ENCODE measurements at places on chromosomes 1 and 21.

- no peak for DNase-seq
These were observed 130.8 kb downstream of the BEND5 start for GRCh38 chr1:48645883-48646282.

GRCh38 chr1:177517546-177517945 lies 346.8 kb downstream of the BRINP2 start:
- no peak for DNase-seq

- DNase-seq: no peak
These were observed 2.2 kb upstream of the ZBTB21 start for GRCh38 chr21:42012344-42012743.

GRCh38 chr1:226871636-226872327 lies 1.4 kb downstream of the PSEN2 start:
- no peak for DNase-seq

GRCh38 chr1:171138980-171139379 lies 46.1 kb upstream of the FMO2 start:
- no peak for DNase-seq

GRCh38 chr1:61520401-61520800 lies 204.5 kb downstream of the TM2D1 start:
- no peak for DNase-seq

- peak; percentile 68 for DNase-seq
These were observed 673 bp downstream of the PIK3C2B start for GRCh38 chr1:204493984-204494280.

GRCh38 chr1:24859063-24860010 lies 70.7 kb downstream of the RUNX3 start:
- DNase-seq: no peak

DNA sequence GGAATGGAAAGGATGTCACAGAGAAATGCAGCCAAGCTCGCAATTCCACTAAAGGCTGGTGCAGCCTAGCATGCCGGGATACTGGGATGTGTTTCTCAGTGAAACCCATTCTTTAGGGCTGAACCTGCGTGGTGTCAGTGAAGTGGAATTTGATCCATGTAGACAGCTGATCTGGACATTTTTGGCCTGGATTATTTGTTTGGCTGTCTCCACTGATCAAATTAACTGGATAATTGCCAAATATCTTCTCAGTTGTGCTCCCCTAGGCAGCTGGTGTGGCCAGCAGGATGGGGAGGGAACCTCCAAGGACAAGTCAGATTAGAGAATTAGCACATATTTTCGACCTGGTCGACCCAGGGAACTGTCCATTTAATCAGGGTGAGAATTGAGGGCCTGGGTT lies 318.4 kb downstream of the RPS6KC1 start:
- DNase-seq: no peak

- DNase-seq: no peak
These were observed 14.0 kb downstream of the AHDC1 start for GRCh38 chr1:27589841-27590426.

DNA sequence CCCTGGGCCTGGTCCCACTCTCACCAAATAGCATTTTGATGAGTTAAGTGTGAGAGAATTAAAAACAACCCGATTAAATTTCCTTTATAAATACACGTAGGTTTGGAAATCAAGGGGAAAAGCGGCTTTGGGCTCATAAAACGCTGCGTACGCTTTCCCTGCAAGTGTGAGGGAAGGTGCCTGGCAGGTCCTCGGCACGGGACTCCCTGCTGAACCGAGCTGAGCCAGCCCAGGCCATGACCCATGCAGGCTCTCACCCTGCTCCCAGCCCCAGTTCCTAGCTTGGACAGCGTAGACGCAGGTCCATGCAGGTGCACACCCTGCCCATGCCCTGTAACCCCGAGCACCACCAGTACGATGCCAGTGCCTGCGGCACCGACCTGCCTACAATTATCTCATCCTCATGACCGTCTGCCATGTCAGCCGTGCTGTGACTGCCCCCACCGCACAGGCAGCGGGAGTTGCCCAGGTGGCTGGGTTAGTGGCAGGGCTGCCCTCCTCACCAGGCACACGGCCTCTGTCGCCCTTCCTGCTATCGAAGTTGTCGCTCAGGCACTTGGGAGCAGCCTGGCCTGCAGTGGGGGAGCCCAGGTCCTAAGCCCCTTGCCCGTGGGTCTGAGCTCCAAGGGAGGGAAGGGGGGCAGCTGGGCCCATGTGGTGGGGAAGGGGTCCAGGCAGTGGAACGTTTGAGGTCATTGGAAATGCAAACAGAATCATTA lies 41.0 kb upstream of the ACTRT2 start:
- DNase-seq: no peak

GRCh38 chr21:26098772-26099397 lies 71.7 kb downstream of the APP start:
- DNase-seq: no peak

GRCh38 chr1:19635646-19636045 lies 8.5 kb upstream of the NBL1 start:
- DNase-seq: no peak

- peak; percentile 3 for DNase-seq
These were observed 108.2 kb downstream of the TIAM1 start for GRCh38 chr21:31235671-31236450.

GRCh38 chr1:197769287-197769686 lies 6.0 kb downstream of the DENND1B start:
- no peak for DNase-seq

- peak; percentile 1 for DNase-seq
These were observed 7.3 kb downstream of the OR2C3 start for GRCh38 chr1:247528812-247529474.

DNA sequence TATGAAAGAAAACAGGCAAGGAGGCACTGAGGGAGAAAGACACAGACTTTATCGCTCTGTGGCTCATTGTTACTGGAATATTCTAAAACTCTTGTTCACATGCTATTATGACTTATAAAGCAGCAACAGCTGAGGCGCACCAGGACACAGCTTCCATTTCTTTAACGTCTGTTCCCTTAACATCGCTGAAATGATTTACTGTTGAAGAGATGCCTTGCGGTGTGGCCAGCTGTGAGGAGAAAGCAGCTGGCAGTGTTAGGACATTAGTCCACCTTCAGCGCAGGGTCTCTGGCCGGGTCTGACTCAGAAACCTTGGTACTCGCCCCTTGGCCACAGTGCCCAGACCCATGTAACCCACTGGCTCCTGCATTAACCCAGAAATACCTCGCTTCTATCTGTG lies 3.1 kb upstream of the PER3 start:
- DNase-seq: no peak

DNA sequence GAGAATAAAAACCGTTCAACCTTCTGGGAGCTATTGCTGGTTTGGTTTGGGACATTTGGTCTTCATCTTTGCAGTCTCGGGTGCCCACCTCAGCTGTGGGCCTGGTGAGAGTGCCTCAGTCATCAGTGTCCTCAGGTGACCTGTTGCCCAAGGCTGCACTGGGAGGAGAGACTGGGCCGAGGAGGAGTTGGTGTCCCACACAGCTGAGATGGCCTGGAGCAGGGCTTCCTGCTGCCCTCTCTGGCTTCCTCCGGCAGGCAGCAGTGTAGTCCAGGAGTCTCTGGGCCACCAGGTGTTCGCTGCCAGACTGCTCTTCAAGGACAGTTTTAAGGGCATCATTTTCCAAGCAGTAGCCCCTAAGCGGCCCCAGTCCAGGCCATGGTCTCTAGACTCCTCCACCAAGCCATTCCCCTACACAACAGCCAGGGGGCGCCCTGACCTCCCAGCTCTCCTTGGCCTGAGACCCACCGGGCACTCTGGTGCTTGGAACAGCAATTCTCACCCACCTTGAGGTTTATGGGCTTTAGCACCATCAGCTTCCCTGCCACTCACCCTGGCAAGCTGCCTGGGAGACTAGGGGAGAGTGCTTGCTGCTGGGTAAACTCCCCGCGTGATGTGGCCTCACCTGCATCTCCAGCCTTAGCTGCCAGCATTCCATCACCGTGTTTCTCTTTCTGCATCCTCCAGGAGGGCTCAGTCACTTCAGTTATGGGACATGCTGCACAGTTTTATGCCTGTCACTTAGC lies 9.1 kb upstream of the SYTL1 start:
- DNase-seq: peak; percentile 50

GRCh38 chr1:151478923-151479322 lies 19.6 kb upstream of the POGZ start:
- no peak for DNase-seq

- DNase-seq: no peak
These were observed 58.6 kb downstream of the MDM4 start for GRCh38 chr1:204574865-204575163.

GRCh38 chr1:5998051-5998905 lies 6.1 kb upstream of the NPHP4 start:
- DNase-seq: no peak

- no peak for DNase-seq
These were observed 146.6 kb downstream of the KCNJ6 start for GRCh38 chr21:37769656-37770055.

DNA sequence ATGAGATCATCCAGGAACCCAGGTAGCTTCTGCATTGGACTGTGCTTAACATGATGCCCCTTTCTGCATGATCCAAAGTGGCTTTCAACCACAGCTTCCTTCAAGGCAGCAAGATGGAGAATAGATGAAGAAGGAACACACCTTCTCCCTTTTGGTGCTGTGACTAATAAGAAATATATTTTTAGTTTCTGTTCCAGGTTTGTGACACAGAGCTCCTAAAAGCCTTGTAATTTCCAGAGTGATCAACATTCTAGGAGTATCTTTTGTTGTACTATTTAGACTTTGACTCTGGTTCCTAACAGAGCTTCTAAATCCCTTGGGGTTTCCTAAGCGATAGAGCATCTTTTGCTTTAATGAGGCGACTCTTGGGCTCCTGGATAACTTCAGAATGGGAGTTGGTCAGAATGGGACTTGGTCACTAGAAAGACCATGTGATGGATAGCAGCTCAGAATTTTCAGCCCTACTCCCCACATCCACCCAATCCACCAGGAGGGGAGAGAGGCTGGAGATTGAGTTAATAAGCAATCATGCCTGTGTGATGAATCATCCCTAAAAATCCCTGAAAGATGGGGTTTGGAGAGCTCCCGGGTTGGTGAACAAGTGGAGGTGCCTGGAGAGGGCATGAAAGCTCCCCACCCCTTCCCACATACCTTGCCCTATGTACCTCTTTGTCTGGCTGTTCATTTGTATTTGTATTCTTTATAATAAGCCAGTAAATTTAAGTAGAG lies 134.8 kb downstream of the FGGY start:
- DNase-seq: no peak

DNA sequence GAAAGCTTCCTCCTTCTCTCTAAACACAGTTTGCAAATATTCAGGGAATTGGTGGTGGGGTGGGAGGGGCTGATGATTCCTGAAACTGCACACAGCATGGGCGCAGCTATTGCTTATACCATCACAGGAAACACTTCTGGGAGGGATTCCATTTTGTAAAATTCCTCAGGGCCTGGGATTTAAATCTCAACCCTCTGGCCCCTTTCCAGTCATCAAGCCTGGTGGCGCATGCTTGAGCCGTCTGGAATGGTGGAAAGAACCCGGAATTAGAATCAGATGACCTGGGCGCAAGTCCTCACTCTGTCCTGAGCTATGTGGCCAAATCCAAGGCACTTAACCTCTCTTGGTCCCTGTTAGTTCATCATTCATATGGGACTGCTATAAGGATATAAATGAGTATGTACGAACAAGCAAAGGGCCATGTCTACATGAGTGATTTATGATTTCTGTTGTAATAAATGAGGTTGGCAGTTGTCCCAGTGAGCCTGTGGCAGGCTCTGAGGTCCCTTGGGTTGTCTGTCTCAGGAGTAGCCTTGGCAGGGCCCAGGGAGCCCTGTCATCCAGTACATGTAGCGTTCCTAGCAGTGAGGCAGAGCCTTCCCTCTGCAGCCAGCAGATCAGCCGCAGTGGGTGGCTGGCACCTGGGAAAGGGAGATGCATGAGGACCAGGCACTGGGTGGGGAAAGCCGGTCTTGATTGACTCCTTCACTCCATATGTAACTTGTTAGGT lies 72.0 kb downstream of the MAN1C1 start:
- DNase-seq: no peak

DNA sequence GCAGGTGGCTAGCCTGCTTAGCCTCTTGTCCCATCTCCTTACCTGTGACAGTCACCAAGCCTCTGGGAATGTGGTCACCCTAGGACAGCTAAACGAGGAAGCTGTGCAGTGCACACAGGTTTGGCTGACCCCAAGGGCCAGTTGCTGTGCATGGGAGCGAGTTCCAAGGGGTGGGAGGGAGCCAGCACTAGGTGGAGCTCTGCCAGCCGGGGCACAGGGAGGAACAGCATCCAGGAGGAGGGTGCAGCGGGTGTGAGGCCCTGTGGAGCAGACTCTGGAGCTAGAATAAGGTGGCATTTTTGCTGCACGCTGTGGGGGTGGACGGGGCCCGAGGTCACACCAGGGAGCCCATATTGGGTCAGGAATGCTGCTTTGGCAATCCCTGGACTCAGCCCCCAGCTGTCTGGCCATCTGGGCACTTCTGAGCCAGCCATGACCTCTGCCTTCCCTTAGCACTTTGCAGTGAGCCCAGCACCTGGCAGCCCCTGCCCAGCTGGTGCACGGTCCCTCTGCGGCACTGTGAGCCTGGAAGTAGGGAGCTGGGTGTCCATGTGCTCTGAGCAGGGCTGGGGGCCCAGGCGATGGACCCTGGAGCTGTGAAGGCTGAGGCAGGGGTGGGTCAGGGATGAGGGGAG lies 8.7 kb downstream of the PDXK start:
- no peak for DNase-seq

- DNase-seq: no peak
These were observed 4.0 kb downstream of the RNF11 start for GRCh38 chr1:51240084-51240483.

- peak; percentile 27 for DNase-seq
These were observed 29.5 kb downstream of the PIK3R3 start for GRCh38 chr1:46102769-46103476.

- no peak for DNase-seq
These were observed 59.3 kb upstream of the PPP2R5A start for GRCh38 chr1:212225871-212226302.
